ENCODE measurements at places on chromosomes 7 and 10.
A peak's percentile ranks its signal among the peaks of the same experiment; 100 is the strongest.

- DNase-seq: no peak
Observed at GRCh38 chr7:157885140-157885539, 548.3 kb downstream of the DNAJB6 start.

GRCh38 chr7:128174386-128174785, 66.7 kb upstream of the LEP start:
- no peak for DNase-seq

DNA sequence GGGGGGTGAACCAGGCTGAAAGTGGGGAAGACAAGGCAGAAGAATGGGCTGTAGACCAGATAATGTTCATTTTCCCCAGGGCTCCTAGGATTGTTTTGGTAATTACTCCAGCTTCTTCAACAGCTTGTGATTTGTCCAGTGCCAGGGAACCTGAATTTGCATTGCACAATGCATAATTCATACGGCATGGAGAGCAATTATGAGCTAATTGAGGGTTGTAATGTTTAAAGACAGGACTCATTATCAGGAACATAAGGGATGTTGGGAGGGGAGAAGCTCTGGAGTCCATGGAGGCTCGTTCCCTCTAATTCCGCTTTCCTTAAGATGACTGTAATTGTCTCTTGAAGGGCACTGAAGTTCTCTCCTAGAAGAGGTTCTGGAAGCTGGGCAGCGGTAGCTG, 405.0 kb upstream of the ZMIZ1 start:
- DNase-seq: no peak

- no peak for DNase-seq
Observed at GRCh38 chr7:155233311-155234157, 64.1 kb upstream of the INSIG1 start.

DNA sequence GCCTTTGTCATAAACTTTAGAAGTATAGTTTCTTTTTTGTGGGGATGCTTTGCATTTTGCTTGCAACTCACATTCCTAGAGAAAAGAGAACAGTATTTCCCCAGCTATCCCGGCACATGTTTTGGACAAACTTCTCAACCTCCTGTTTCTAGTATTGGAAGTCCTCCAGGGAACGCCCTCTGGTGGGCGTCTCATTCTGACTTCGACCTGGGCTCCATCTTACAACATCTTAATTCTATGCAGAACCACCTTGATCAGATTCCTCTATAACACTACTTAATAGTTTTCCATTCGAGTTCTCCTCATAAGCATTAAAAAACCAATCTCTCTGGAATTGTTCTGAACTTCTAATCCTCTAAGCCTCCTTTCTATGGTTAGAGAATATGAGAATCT, 139.5 kb upstream of the FZD8 start:
- no peak for DNase-seq

DNA sequence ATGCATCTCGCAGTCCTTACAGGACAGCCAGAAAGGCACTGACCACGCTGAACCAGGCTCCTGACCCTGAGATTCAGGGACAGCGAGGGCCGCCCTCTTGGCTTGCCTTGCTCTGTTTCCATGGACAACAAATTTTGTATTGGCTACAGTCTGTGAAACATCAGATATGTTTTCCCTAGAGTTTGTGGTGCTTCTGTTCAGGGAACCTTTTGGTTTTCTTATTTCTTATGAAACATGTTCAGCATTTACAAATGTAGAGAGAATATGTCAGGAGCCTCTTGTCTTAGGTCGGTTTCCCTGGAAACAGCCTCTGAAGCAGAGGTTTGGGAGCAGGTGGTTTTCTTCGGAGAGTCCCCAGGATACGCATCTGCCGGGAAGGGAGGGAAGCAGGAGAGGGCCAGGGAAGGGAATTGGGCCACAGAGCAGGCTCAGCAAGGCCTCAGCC, 260.1 kb downstream of the CCDC3 start:
- no peak for DNase-seq

- DNase-seq: no peak
Observed at GRCh38 chr10:24414597-24414996, 205.7 kb downstream of the KIAA1217 start.

DNA sequence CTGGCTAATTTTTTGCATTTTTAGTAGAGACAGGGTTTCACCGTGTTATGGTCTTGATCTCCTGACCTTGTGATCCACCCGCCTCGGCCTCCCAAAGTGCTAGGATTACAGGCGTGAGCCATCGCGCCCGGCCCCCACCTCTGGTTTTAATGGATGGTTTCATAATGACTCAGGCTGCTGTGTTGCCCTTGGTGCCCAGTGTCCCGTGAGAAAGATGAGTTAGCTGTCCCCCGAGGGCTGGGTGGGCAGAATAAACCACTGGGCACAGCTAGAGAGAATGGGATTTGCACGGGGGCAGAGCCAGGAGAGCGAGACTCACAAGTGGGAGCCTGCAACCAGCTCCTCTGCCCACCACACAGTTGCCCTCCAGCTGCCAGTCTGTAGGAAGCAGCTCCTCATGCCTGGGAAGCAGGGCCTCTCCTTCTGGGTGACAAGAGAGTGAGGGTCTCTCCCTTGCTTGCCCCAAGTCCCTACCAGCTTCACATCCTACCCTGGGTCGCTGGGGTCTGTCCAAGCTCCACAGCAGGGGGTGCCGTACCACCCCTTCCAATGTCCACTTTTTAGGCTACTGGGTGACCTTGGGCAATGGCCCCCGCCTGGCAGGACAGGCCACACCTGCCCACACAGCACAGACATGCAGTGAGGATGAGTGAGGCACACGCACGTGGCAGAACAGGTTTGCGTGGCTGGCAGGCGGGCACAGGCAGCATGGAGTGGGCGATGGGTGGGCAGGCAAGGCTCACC, 16.1 kb upstream of the NDST2 start:
- DNase-seq: peak; percentile 56

- DNase-seq: no peak
Observed at GRCh38 chr7:38476764-38477163, 154.4 kb downstream of the AMPH start.

GRCh38 chr10:74770400-74770799, 56.0 kb upstream of the KAT6B start:
- no peak for DNase-seq

DNA sequence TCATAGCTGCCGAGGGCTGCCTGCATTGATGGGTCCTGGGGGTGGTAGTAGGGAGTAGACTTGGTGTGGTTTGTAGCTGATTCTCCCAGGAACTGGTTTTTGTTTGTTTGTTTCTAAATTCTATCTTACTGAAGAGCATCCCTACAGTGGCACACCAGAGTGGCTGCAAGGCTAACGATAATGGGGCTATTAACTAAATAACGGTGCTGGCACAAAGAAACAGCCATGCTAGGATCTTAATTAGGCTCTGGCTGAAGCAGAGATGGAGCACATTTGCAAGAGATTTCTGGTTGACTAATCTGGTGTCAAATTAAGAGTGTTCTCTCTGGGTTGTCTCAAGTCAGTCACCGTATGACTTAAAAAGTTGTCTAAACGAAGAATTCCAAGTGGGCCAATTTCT, 590.0 kb downstream of the NRG3 start:
- DNase-seq: no peak

Data from fibroblast of skin of back (primary cell).